ENCODE measurements at places on chromosomes 7 and 10. TPM values are rescaled to one million over a fixed set of nuclear protein-coding genes. Genes with fewer than 3 reads are reported as not detected.

The DMBT1 gene
- not detected for total RNA-seq

- DNase-seq, result no peak
These were observed 21.3 kb upstream of the LIPF start for GRCh38 chr10:88642963-88643362.

GRCh38 chr10:89206402-89207180 is 526 bp downstream of the CH25H start:
- no peak for DNase-seq

The PTPN20 gene
- total RNA-seq, result not detected

GRCh38 chr10:17882557-17882956 is 69.2 kb upstream of the SLC39A12 start:
- DNase-seq, result no peak

The PLXDC2 gene
- not detected for total RNA-seq

All from OCI-LY7 (cell line).